Right renal cortex interstitium (tissue), 3 donors: ENCODE measurements at places on chromosomes 16 and 17. TPM values are rescaled to one million over a fixed set of nuclear protein-coding genes. Genes with fewer than 3 reads are reported as not detected.

DNA sequence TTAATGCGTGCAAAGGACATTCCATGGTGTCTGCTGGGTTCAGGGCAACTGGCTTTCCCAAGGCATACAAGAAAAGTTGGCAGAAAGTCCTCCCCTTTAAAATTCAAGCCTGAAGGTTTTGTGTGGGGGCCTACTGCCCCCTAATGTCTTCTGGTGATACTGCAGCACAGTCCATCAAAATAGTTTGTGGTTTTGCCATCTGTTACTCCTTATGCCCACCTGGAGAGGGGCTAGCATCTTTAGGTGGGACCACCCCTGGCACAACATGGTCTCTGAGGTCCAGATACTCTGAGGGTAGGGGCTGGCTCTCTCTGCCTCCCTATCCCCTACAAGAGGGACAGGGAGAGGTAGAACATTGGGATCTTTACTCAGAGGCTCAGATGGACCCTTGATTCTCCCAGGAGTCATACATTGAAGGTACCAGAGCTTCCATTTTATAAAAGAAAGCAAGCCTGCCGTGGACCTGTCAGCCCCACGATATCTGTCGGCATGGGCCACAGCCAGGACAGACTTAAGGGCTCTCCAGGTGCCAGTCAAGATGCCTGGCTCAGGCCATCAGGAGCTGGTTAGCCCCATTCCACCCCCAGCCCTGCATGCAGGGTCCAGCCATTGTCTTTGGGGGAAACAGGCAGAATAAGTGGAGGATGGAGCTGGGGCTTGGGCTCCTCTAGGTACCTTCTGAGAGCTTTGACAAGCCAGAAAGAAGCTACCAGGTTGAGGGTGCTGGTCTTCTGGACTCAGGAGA, 6.3 kb downstream of the ESRP2 start:
- peak; percentile 43 for DNase-seq

DNA sequence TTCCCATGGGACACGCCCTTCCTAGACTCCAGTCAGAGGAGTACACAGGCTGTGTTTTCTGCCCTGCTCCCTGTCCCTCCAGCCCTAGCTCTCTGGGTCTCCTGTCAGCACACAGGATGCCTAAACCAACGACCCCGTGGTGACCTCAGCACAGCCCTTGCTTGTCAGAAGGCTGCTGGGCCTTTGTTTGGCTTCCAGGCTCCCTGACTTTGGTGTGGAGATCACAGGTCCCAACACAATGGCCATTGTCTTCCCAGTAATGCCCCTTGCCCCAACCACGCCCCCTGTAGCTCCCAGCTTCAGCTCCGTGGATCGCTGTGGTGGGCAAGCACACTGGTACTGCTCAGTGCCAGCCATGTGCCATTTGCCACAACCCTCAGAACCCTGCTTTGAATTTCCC, 15.0 kb downstream of the HNF1B start:
- no peak for DNase-seq

DNA sequence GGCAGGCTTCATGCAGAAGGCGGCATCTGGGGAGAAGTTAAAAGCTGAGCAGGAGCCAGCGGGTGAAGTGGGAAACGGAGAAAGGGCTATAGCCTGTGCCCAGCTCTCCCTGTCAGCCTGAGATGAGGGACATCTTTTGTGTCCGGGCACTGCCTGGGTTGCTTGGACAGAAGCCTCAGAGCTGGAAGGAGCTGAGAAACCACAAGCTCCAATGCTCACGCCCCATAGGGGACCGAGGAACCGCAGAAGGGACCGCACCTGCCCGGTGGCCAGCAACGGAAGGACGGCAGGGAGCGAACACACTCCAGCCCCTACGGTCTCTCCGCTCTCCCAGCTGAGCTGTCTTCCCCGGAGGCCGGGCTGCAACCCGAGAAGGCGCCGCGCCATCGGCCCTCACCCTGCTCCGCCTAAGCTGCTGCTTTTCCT, 175.8 kb downstream of the NPIPB11 start:
- no peak for DNase-seq

DNA sequence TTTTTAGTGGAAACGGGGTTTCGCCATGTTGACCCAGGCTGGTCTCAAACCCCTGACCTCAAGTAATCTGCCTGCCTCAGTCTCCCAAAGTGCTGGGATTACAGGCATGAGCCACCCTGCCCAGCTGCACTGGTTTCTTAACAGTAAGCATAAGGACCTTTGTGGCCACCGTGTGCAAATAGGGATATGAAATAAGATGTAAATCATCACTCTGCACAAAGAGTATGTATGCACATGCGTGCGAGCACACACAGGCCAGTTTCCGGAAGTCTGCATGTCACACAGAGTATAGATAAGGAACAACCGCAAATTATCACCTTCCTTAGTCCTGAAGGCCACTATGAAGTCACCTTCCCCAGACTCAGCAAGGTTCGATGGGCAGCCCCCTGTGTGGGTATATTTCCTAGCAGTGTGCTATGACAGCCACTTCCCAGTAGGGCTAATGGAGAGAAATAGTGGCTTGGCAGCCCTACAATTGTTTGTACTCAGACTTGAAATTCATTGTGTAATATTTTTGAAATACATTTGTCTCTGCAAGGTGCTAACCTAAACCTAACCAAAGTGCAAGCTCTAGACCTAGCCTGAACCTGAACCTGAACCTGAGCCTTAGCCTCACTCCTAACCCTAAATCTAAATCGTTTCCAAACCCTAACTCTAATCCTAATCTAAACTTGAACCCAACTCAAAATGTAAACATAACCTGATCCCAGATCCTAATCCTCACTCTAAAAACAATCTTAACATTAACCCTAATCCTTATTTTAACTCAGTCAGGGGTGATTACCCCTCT, 48.4 kb upstream of the SKAP1 start:
- no peak for DNase-seq

DNA sequence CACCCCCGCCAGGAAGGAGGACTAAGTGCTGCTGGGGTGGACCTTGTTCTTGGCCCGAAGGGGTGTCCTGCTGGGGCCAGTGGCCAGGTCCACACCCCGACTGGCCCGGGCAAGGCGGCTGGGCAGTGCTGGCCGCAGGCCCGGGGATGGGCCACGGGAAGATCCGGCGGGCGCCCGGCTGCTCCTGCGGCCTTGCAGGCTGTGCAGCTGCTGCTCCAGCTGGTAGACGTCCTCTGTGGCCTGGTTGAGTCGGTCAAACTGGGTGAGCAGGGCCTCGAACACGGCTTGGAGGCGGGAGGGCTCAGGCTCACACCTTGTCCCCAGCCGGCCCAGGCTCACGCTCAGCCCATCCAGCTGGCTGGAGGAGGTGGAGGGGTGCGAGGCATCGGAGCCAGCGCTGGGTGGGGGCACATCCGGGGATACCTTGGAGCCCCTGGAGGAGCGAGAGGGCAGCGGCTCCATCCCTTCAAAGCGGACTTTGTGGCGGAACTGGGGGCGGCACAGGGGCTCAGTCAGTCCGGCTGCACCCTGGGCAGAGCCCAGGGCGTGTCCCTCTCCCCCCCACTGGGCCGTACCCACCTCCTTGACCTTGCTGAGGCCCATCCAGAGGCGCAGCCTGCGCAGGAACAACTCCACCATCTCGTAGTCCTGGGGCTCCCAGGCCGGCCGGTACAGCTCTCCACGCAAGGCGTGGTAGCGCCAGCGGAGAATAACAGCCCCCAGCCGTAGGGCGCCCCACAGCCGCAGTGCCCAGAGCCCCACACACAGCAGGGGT, 42.1 kb downstream of the TSC2 start:
- no peak for DNase-seq

The SDR42E2 gene
- 0.11 TPM for polyA plus RNA-seq

- DNase-seq = no peak
These were observed 229.2 kb downstream of the SHISA9 start for GRCh38 chr16:13130586-13130985.

DNA sequence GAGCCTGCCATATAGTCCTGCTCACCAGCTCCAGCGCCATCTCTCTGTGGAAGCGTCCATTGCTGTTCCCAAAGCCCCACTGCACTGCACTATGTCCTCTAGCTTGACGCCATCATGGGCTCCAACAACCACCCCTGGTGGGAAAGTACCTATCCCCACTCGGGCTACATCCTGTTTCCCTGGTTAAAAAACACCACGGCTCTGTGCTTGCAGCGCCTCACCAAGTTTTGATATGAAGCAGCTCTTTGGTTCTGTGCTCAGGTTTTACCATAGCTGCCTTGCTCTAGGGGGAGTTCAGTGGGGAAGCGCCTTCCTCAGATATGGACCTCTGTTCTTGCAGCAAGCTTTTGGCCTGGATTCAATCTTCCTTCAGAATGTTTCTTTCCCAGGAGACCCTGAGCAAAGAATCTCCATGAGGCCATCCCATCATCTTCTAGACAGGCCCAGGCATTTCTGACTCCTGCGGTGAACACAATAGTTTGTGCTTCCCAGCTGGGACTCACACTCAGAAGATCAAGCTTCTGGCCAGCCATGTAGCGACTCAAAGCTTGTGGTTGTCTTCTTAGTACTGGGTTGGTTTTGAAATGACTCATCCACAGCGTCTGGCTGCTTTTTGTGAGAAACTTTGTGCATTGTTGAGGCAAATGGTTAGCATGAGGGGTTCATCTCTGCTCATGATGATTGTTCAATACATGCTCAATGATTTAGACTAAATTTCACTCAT, 39.5 kb downstream of the DYNLRB2 start:
- DNase-seq = no peak

- no peak for DNase-seq
These were observed 27.7 kb upstream of the CRHR1 start for GRCh38 chr17:45756266-45756991.
